ENCODE measurements at places on chromosomes 1 and 21.

DNA sequence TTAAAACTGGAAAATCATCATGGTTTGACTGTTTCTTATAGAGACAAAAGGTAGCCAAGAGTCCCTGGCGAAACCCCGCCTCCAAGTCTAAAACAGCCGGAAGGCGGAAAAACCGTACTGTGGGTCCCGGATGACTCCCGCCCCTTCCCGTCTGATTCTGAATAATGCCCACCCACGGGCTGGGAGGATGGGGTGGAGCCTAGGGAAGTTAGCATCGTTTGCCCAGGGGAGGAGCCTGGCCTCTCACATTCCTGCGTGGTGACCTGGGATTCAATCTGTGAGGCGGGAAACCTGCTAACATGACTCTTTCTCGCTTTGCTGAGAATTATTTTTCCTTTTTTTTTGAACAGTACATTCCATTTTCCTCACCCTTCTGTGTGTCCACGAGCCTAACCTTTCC is 124.9 kb downstream of the KCNK1 start:
- no peak for DNase-seq

GRCh38 chr1:57272150-57272549 is 151.7 kb downstream of the DAB1 start:
- no peak for DNase-seq

DNA sequence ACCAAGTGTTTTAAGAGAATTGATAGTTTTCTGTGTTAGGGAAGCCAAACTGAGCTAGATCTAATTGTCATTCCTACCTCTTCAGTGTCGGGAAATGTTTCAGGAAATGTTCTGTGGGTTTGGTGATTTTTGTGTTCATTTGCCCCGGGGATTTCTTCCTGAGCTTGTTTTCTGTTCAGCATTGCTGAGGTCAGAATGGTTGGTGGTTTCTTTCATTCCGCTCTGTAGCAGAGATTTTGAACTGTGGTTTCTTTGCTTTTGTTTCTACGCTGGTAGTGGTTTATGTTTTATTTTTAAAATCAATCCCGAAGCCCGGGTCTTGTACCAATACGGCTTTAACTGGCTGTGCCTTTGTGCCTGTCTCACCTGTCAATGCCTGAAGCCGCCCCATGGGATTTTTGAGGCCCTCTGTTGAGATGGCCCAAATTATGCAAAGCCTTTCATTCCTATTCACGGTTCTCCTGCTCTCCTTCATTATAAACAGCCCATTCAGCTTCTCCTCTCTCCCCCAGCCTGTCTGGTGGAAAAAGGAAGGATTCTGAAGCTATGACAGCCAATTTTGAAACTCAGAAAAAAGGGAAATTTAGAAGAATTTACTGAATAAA is 417.2 kb upstream of the KAZN start:
- no peak for DNase-seq

- DNase-seq = no peak
These were observed 40.5 kb upstream of the FHAD1 start for GRCh38 chr1:15206418-15207030.

GRCh38 chr21:29958551-29958950 is 18.8 kb upstream of the GRIK1 start:
- DNase-seq = no peak

DNA sequence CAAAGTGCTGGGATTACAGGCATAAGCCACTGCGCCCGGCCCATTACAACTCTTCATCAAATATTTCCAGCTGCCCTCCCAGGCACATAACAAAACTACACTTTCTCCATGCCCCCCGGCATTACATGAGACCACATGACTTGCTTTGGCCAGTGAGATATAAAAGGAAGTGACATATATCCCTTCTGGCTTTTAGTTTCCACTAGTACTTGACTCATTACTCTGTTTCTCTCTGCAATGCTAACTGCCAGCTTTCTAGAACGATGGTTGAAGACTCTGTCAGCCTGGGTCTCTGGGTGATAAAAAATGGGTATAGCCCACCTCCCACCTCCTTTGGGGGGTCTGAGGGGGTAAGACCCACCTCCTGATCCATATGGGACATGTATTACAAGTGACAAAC is 24.2 kb downstream of the ABL2 start:
- no peak for DNase-seq

All from right lobe of liver (tissue), 6 donors.